ENCODE measurements at places on chromosomes 7 and 10.

GRCh38 chr7:87784424-87784823, 91.7 kb downstream of the SLC25A40 start:
- no peak for DNase-seq

DNA sequence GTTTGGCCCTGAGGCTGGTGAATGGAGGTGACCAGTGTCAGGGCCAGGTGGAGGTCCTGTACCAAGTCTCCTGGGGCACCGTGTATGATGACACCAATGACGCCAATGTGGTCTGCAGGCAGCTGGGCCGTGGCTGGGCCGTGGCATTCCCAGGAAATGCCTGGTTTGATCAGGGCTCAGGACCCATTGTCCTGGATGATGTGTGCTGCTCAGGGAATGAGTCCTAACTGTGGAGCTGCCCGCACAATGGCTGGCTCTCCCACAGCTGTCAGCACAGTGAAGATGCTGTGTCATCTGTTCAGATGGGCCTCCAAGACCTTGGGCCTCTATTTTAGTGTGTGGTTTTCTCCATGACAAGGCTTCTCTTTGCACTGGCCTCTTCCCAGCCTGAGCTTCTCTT, 64.0 kb downstream of the DMBT1 start:
- DNase-seq, result no peak

DNA sequence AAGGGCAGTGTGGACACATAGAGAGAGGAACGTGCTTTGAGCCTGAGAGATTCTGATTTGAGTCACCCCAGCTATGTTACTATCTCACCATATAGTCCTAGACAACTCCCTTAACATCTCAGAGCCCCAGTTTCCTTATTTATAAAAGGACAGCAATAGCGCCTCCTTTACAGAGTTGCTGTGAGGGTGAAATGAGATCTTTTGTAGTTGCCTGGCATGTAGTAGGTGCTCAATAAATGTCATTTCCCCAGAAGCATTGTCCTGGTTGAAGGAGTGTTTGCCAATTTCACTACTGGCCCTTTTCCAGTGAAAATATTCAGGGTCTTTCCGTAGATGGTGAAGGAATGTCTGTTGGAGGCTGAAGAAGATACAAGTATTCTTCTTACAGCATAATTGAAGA, 51.3 kb upstream of the FAM180A start:
- no peak for DNase-seq

DNA sequence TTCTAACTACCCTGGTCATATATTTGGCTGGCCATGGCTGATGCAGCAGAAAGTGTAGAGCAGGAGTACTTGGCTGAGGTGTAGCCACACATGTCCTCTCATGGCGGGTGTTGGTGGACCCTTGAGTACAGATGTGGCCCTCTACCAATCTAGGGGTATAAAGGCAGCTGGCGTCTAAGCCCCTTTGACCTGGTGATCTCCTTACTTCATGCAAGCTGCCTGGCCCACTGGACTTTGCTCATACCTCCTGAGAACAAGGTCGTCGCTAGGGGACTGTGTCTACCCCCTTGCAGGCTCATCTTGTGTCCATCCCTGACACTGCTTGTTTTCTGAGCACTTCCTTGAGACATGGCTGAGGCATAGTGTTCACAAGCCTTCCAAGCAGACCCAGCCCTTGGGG, 287.8 kb downstream of the RPS24 start:
- no peak for DNase-seq

DNA sequence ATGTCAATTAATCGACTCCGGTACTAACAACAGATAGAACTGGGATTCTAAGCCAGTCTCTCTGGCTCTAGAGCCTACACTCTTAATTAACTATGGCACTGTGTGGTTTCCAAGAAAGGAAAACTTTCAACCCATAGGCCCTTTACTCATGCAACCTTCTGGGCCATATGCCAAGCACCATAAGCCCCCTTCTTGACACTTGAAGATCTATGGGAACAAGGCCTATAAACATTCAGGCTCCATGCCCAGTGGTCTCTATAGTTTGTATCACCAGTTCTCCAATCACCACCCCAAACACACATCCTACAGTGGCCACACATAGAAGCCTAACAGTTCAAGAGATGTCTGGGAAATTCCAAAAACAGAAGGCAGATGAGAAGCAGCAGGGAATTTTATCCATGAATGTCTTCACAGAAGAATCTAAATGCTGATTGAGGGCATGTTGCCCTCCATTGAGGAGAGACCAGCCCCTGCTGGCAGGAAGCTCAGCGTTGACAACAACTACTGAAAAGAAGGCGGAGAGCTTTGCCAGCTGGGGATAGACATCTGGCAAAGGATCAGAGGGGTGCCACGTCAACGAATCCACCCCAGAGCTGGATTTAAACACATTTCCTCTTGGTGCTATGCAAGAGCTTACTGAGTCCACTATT, 64.4 kb downstream of the GRM3 start:
- DNase-seq, result no peak

DNA sequence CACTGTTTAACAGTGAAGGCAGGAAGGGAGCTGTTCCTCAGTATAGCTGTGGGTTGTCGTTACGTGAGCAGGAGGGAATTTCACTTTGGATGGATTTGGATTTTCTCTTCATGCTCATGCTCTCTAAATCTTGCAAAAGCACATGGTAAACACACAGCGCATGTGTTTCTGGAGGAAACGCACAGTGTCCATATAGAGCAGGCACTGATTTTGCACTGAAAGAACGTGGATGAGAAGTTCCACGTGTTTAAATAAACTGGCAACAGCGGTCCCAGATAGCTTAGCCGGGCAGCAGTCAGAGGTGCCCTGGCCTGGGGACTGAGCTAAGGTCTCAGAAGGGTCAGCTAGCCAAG, 188.6 kb downstream of the MGMT start:
- no peak for DNase-seq

DNA sequence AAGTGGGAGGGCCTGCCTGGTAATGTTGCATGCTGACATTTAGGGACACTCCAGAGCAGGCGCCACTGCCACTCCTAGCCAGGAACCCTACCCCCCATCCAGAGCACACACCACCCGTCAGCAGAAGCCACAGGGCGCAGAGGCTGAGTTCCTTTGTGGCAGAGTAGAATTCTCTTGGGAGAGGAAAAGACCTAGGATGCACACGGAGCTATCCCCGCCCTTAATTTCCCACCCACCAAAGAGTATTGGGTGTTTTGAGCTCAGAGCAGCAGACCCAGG, 702 bp upstream of the INSYN2A start:
- DNase-seq, result no peak

DNA sequence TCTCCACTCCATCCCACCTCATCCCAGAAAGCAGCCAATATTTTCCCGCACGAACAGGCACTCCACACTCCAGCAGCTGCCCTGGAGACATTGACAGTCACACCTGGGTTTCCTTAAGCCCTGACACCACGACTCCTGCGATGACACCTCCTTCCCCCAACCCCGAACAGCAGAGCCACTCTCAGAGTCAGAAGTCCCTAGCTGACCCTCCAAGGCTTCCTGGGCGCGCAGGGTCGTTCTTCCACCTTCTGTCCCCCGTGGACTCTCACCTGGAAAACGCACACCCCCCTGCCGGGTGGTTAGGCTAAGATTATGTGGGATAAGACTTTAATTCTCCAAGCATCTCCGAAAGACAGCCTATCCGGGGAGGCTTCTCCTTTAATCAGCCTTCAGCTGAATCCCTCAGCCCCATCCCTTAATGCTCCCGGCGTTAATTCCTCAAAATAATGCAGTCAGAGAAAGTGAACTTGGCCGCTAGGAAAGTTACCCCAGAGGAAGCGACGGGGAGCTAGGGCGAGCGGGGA, 1.1 kb downstream of the DENND11 start:
- no peak for DNase-seq

DNA sequence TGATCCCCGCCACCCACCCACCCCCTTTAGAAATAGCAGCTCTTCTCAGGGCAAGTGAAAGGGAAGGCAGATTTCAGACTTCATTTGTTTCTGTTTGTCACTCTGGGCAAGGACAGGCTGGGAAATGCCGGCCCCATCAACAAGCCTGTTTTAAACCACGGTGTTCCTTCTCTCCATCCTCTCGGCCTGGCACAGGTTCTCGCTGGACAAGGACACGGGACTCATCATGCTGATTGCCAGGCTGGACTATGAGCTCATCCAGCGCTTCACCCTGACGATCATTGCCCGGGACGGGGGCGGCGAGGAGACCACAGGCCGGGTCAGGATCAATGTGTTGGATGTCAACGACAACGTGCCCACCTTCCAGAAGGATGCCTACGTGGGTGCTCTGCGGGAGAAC, 42.3 kb downstream of the C10orf105 start:
- DNase-seq, result no peak

DNA sequence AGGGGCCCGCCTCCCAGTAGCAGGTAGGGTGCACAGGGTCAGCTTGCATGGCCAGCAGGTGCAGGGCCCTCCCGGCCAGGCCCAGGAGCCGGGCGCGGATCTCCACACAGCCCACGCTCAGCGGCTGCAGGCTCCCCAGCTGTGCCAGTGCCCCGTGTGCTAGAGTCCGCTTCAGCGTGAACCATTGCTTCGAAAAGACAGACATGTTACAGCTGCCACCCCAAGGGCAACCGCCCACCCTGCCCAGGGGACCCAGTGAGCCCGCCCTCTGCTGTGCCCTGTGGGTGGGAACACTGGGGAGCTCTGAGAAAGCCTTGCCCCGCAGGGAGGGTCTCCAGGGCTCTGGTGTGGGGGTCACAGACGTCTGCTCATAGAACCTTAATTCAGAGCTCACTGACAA, 64.3 kb upstream of the NKX6-2 start:
- no peak for DNase-seq

DNA sequence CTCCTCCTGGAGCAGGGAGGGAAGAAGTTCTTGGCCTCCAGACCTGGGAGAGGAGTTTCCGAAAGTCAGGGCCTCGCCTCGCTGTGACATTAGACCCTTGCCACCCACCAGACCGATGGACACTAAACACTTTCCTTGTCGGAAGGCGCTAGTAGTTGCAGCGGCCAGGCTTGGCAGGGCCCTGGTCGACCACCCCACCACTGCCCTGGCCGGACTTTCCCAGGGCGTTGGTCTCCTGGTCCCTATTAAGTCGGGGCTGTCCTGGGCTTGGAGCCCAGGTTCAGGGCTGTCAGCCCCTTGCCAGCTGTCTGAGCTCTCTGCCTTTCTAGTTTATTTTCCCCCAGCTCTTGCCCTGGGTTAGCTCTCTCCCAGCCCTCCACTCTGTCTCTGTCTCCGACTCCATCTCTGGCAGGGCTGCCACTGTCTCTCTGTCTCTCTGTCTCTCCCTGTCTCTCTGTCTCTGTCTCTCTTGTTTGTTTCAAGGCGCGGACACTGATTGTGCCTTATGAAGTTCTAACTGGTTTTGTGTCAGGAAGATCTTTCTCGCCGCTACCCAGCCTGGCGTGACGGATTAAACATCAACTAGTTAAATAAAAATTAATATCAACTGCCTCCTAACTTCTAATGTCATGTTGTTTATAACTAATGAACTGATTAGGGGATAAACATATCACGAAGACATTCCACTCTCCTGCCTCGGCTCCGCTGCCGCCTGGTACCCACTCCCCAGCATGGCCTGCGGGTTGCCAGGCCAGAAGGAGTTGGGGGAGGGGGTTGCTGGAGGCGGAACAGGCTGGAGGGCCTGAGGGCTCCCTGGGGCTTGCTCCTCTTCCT, 13.8 kb upstream of the PAX2 start:
- no peak for DNase-seq

- DNase-seq, result no peak
Observed at GRCh38 chr7:118657391-118658005, 433.0 kb downstream of the ANKRD7 start.

GRCh38 chr10:79264942-79265341, 82.3 kb upstream of the PPIF start:
- DNase-seq, result no peak

DNA sequence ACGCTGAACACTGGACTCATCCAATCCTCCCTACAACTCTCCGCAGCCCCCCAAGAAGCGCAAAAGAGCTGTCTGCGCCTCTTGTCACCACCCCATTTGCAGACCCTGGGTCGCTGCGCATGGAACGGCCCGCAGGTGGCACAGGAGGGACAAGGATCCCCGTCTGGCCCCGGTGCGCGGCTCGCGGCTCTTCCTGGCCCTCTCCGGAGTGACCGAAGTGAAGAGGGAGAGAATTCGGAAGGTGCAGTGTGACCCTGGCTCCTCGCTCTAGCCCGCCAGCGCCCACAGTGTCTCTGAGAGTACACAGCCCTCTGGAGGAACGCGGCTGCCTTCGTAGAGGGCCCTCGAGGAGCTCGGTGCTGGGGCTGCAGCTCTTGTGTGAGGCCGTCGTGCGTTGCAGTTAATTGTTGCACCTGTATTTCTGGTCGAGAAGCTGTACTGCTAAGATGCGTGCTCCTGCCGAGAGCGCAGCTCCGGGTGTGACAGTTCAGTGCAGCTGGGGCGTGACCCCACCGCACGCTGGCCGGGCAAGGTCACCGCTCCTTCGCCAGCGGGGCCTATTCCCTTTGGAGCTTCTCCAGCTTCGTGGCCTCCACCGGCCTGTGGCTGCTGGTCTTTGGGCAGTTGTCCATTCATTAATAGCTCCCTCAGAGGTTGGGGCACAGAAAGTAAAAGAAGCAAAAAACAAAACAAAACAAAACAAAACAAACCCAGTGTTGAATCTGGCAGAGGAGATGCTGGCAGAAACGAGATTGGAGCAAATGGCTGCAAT, 119.0 kb downstream of the SEC23IP start:
- no peak for DNase-seq

DNA sequence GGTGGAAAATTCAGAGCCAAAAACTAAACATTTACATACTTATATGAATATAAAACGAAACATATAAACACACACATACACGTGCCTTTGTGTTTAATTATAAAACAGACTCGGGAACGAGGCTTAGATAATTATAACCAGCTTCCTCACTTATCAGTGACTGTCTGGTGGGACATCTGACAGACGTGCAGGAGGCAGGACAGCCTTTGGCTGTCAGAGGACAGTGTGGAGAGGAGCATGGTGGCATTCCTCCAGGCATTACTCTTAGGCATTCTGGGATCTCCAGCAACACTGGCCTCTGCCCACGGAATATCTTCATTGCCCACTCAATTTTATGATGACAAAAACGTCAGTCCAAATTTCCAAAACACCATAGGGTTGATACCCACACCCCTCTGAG, 262.2 kb upstream of the NFE2L3 start:
- DNase-seq, result no peak

- DNase-seq, result no peak
Observed at GRCh38 chr7:156668130-156668741, 27.7 kb downstream of the RNF32 start.

DNA sequence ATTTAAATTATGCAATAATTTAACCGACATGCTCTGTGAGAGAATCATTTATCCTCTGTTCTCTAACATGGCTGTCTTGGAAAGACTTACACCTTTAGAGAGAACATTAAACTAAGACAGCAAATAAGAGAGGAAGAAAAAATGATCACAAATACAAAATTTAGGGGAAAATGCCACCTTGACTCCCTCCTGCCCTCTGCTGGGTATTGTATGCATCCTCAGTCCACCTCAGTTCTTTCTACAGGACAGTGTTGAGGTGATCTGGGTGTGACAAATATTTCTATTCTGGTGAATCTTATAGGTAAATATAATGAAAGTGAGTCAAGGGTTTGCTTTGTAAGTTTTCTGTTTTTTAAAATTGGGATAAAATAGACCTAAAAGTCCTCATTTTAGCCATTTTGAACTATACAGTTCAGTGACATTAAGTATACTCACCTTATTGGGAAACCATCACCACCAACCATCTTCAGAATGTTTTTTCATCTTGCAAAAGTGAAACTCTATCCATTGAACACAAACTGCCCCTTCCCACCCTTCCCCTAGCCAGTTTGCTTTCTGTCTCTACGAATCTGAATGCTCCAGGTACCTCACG, 61.5 kb upstream of the ELMO1 start:
- DNase-seq, result peak; percentile 17
